ENCODE measurements at places on chromosomes 6 and 20.

- no peak for DNase-seq
Measured at GRCh38 chr20:60820149-60820548, 431.9 kb upstream of the CDH4 start.

- DNase-seq, result no peak
Measured at GRCh38 chr6:29745386-29745785, 22.2 kb downstream of the HLA-F start.

DNA sequence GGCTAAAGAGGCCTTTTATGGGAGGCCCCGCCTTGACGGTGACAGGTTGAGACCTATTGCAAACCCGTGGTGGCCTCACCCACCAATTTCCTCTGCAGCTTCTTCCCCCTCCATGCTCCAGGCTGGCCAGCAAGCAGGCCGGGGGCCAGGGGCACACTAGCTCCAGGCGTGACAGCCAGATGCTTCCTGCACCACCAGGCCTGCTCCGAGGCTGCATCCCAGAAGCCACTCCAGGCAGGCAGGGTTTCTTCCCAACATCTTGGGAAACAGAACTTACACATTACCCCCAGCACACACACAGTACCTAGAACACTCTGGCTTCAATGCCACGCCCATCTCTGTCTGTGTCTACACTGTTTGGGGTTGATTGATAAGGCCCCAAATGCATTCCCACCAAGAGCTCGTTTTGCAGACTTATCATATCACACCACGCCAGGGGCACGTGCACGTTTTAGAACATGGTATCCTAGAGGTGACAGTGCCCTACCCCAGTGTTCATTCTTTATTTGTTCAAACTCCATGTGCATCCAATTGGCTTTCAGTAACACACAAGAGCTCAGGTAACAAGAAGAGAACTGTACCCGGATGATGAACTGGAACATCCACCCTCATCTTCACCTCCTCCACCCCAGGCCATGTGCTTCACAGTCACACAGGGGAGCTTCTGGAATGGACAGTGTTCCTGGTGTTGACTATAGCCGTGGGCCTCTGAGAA, 221.4 kb upstream of the RREB1 start:
- DNase-seq, result no peak

GRCh38 chr20:61328911-61329558, 77.0 kb downstream of the CDH4 start:
- DNase-seq, result no peak

DNA sequence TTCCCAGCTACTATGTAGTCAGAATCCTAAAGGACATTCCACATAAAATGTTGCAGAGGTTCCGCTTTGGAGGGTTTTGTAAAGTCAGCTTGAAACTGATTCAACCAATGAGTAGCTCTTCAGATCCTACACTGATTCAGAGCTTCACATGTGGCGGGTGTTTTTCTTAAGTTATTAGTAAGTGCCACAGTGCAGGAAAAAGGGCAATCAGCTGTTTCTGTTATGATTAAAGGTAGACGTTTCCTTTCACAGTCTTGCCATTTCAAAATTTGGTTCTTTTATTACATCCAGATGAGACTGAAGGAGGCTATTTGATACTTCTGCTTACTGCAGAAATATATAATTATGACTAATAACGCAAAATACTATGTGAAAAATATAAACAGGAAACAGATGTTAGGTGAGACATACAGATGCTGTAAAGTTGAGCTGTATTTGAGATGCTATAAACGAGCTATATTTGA, 443.9 kb downstream of the CDKAL1 start:
- no peak for DNase-seq

GRCh38 chr6:83633149-83633548, 75.8 kb downstream of the SNAP91 start:
- no peak for DNase-seq

DNA sequence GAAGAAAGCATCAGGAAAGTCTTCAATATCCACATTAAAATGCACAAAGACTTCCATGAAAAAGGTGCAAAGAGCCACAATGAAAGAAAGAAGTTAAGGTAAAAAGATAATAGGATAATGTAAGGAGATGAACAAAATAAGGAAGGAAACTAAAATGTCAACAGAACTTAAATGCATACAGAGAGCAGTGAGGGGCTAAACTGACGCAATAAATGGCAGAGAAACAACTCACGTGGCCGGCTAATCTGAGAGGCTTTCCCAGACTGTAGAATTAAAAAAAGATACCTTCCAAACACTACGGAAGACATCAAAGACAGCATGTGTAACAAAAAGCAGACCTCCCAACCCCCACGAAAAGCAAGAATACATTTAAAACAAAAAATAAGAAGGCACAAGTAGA, 73.7 kb downstream of the GMDS start:
- DNase-seq, result no peak

GRCh38 chr6:134621858-134622257, 303.9 kb upstream of the SGK1 start:
- DNase-seq, result no peak

DNA sequence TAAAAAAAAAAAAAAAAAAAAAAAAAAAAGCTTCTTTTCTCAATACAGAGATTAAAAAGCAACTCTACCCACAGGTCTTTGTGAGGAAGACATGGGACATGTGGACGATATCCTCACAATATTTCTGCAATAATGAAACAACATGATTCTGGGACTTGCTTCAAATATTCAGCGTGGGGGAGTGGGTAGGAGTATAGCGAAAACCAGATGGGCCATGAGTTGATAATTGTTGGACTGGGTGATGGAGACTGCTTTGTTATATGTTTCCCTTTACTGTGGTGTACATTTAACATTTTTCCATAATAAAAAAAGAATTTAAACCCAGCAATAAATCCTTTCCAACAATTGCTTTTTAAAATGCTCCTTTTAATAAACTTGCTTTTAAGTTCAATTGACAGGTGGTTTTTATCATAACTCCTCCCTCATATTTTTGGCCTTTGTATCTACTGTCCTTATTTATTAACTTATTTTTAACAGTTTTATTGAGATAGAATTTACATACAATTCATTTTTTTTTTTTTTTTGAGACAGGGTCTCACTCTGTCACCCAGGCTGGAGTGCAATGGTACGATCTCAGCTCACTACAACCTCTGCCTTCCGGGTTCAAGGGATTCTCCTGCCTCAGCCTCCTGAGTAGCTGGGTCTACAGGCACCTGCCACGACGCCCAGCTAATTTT, 40.4 kb upstream of the ARFGEF2 start:
- no peak for DNase-seq

GRCh38 chr6:76465410-76465809, 392.9 kb upstream of the IMPG1 start:
- no peak for DNase-seq

DNA sequence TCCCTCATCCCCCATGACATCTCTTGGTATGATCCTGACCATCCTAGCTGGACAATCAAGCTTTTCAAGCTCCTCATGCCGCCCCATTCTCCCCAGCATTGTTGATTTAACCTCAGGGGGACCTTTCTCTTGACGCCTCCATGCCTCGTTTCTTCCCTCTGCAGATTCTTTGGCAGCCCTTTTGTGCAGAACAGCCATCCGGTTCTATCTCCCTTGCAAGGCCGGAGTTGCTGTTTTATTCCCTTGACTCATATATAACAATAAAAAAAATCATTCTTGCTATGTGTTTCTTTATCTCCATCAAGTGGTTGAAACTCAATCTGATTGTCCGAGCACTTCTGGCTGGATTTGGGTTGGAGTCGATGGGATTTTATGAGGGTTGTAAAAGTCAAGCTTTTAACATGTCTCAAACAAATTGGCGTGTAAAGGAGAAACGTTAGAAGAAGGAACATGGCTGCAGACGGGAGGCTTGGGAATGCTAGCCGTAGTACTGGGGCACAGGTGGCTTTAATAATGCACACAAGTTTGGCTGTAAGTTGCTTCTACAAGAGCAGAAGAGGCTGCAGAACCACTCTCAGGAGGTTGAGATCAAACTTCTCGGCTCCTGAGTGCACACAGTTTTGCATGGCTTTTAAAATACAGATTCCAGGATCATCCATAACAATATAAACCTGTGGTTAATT, 3.9 kb upstream of the SULF2 start:
- DNase-seq, result peak; percentile 20

GRCh38 chr6:133945158-133945557, 7.9 kb upstream of the TBPL1 start:
- DNase-seq, result no peak

GRCh38 chr6:151842816-151843215, 35.3 kb downstream of the ESR1 start:
- no peak for DNase-seq

GRCh38 chr20:33651562-33652048, 10.5 kb upstream of the C20orf144 start:
- no peak for DNase-seq

DNA sequence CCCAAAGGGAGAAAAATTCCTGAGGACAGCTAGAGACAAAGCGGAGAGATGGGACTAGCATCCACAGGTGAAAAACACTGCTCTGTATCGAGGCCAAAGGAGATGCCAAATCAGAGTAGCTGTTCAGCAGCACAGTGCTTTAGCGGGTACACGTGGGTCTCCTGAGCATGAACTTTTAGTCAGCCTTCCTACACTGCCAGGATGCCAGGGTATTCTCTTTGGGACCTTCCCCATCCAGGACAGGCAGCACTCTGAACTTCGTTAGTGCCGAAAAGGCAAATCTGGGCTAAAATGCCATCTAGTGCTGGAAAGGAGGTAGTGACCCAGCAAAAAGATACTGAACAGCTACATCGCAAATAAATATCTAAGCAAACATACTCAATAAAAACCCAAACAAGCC, 64.9 kb downstream of the C6orf58 start:
- DNase-seq, result peak; percentile 18

DNA sequence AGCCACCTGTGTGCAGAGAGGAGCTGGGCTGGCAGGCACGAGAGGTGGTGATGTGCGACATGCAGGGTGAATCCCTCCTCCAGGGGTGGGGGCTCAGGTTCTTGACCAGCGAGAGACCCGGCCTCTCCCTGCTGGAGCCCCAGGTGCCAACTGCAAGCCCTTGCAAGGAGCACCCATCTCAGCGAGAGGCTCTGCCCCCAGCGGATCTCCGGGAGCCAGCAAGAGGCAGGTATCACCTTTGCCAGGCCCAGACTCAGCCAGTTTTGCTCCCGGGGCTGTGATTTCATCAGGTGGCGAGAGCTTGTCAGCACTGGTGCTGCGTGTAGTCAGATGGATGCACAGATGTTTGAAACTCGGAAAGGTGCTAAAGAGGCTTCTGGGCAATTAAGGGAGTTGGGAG, 87.7 kb downstream of the TFAP2C start:
- DNase-seq, result no peak

DNA sequence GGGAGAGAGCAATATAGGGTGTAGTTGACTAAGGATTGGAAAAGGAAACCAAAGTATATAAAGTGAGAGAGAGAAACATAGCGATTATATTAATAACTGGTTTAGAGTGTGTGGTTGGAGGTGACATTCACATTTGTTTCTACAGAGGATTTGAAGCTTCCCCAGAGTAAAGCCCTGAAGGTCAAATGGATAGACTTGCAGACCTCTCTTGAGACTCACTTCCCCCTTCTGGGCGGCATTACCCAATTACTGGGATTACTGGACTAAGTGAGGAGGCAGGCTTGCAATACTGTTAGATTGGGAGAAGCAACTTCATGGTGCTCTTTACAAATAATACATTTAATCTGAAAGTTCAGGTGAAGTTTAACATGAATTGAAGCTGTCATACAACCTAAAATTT, 10.7 kb downstream of the FIG4 start:
- DNase-seq, result no peak

GRCh38 chr20:44641325-44641724, 10.2 kb downstream of the ADA start:
- DNase-seq, result no peak

- no peak for DNase-seq
Measured at GRCh38 chr20:48892891-48893290, 28.6 kb upstream of the ARFGEF2 start.

DNA sequence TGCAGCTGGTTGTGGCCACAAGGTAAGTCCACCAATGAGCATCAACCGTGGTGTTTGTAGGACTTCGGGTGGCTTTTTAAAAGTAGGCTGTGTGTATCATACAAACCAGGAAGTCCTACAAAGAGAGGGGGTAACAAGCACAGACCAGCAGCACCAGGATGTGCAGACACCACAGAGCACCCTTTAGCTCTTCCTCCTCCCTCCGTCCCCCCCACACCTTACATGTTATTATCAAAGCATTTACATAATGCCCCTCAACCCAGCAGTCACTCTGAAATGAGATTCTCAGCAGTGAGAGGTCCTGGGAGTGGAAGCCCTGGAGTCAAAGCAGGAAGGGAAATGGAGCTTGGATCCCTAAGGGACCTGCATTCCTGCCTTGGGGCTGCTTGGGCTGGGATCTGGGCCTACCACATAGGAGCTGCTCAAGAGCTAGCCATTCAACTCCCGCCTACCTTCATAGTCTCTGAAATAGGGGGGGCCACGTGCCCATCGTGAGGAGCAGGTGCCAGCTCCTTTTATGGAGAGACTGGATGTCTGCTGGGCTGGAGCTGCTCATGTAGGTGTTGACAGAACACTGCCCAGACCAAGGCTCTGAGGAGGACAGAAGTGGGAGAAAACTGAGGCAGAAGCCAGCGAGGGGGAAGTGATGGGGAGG, 90.6 kb downstream of the PSMB1 start:
- no peak for DNase-seq

- no peak for DNase-seq
Measured at GRCh38 chr6:150931405-150931804, 65.9 kb downstream of the MTHFD1L start.

- no peak for DNase-seq
Measured at GRCh38 chr6:4803343-4803744, 27.1 kb downstream of the CDYL start.

- DNase-seq, result no peak
Measured at GRCh38 chr6:105449756-105450390, 47.0 kb upstream of the PREP start.

- DNase-seq, result no peak
Measured at GRCh38 chr6:165091121-165091785, 218.2 kb downstream of the C6orf118 start.

- DNase-seq, result no peak
Measured at GRCh38 chr20:4261333-4262284, 246.3 kb upstream of the RNF24 start.

DNA sequence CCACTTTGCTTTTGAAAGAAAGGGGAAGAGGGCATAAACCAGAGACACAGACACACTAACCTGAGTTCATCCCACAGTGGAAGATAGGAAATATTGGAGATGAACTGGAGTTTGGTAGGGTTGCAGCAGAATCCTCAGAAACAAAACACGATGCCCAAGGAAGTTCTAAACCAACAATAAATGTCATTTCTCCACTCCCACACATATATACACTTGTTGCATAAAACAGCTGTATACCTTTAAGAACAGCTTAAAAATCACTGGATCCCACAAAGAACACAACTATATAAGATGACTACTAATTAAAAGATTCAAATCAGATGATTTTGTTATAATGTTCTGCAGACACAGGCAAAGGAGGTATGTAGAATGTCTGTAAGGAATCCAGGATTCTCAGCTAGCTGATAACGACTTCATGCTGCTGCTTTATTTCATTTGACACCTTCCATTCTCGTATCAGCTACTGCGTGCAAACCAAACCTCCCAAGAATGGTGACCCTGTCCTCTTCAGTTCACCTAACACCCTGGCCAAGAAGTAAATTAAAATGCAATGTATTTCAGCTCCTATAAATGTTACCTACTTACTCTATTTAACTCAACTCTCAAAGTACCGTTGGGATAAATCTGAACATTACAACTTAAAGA, 14.3 kb downstream of the KIF13A start:
- DNase-seq, result no peak

GRCh38 chr6:133977983-133978895, 25.2 kb downstream of the TBPL1 start:
- no peak for DNase-seq
